ENCODE measurements at places on chromosomes 13 and 19. TPM values are rescaled to one million over a fixed set of nuclear protein-coding genes. Genes with fewer than 3 reads are reported as not detected.

DNA sequence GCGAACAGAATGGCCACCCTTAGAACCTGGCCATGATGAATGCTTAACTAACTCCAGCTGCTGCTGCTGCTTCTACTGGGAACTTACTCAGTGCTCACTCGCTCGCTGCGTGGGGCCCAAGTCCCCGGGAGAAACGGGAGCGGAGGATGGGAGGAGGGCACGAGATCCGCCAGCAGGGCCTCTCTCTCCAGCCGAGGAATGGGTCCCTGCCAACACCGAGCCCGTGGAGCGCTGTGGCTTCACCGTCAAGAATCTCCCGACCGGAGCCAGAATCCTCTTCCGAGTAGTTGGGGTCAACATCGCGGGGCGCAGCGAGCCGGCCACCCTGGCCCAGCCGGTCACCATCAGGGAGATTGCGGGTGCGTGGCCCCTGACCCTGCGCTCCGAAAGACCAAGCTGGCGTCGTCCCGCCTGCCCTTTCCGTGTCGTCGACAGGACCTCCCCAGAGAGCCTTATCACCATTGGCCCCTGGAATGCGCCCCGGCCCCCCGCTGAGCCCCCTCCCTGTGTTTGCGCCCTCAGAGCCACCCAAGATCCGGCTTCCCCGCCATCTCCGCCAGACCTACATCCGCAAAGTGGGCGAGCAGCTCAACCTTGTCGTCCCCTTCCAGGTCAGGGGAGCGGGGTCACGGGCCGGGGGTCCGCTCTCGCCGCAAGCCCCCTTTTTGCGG is 17.8 kb upstream of the EMC10 start:
- no peak for DNase-seq

- no peak for DNase-seq
Measured at GRCh38 chr19:42553292-42554045, 25.2 kb upstream of the CEACAM1 start.

- no peak for DNase-seq
Measured at GRCh38 chr19:12975221-12975741, 5.9 kb downstream of the DAND5 start.

DNA sequence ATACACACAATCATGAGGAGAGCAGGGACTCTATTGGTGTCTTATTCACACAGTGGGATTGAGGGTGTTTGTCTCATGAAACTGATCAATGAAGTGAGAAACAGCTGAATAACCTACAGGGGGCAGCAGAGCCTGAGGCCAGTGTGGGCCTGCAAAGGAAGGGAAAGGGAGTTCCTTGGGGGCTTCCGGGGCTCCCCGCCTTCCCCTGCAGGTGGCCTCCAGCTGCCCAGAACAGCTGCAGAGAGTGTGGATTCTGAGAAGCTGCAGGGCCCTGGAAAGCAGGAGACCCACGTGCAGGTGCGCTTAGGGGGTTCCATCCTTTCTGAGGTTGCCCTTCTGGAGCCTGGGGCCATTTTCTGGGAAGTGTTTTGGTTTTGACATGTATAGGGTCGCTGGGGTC is 20.1 kb downstream of the ZNF763 start:
- no peak for DNase-seq

GRCh38 chr13:67008075-67008668 is 222.0 kb downstream of the PCDH9 start:
- no peak for DNase-seq

GRCh38 chr19:13149628-13150186 is 468 bp downstream of the STX10 start:
- DNase-seq, result no peak

Gene MAB21L1
- total RNA-seq, result 9.0 TPM

Gene KIR2DL1
- total RNA-seq, result not detected

Gene SBK2
- total RNA-seq, result not detected

Gene MAN2B1
- 120 TPM for total RNA-seq

Gene SIGLEC6
- not detected for total RNA-seq

Gene PABPC3
- total RNA-seq, result 0.16 TPM

Gene ADAT3
- total RNA-seq, result 6.8 TPM

Gene SELENOV
- not detected for total RNA-seq

Gene CATSPERD
- total RNA-seq, result not detected

Gene ITGBL1
- total RNA-seq, result 1,450 TPM

Data from osteocyte (in vitro differentiated cells).